Colonic mucosa (tissue), 4 donors: ENCODE measurements at places on chromosomes 4 and X. TPM values are rescaled to one million over a fixed set of nuclear protein-coding genes. Genes with fewer than 3 reads are reported as not detected.

The AVPR2 gene
- not detected for total RNA-seq

The KIT gene
- 10.0 TPM for total RNA-seq

The LUZP4 gene
- total RNA-seq = not detected

The GRIA3 gene
- total RNA-seq = 0.85 TPM

The PNMA6F gene
- total RNA-seq = not detected
